ENCODE measurements at places on chromosomes 1 and 21.

- DNase-seq: no peak
These were observed 272.9 kb downstream of the ADGRL2 start for GRCh38 chr1:82073659-82074058.

DNA sequence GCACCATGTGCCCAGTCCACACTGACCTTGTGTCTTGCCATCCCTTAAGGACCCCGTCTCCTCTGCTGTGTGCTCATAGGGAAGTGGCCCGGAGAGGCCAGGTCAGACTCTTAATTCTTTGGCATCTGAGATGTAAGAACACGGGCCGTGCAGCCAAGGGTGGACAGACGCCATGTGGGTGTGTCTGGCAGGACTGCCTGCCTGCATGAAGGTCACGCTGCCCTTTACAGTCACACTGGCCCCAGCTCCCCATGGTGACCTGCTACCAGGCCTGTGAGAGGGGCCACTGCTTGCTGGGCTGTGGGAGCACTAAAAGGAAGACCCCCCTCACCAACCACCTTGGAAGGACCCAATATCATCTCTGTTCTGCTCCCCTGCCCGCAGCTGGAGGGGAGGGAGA lies 17.7 kb downstream of the DHRS3 start:
- no peak for DNase-seq

- DNase-seq: no peak
These were observed 257.6 kb downstream of the OLFM3 start for GRCh38 chr1:101739146-101739545.

DNA sequence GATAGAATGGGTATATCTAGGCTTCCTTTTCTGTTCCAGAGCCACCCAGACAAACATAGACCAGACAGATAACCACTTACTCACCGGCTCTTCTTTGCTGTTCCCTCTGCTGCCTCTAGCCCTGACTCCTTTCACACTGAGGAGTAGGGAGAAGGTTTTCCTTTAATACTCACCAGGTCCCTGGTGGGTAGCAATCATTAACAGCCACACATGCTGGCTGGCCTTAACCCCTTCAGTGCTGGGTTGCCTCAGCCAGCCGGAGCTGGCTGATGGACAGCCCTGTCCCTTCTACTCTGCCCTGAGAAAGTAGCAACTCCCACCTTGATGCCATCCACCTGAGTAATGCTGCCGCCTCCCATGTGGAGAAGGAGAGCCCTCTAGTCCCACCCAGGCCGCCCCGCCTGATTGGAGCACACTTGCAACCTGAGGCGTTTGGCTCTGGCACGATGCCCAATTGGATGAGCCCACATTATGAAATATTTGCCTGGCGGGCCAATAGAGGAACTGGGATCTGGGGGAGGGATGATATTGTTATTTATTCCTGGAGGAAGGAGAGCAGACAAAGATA lies 71.6 kb downstream of the PLEKHA6 start:
- DNase-seq: no peak

GRCh38 chr1:104760017-104760416 lies 1010.3 kb downstream of the AMY1C start:
- DNase-seq: no peak

DNA sequence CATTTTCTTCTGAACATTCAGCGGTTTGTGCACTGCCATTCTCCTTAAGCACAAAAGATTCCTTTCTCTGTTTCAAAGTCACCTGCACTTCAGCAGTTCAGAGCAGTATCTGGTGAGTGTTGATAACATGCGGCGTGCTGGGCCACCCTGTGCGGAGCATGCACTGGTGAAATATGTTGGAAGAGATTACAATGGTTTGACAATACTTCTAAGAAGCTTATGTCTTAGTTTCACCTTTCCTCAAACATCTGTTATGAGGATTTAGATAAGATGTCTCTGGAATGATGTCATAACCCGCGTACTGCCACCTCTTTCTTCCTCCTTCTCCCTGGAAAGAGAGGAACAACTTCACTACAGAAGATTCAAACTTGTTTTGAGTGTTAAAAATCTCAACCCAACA lies 650.3 kb downstream of the AJAP1 start:
- no peak for DNase-seq

DNA sequence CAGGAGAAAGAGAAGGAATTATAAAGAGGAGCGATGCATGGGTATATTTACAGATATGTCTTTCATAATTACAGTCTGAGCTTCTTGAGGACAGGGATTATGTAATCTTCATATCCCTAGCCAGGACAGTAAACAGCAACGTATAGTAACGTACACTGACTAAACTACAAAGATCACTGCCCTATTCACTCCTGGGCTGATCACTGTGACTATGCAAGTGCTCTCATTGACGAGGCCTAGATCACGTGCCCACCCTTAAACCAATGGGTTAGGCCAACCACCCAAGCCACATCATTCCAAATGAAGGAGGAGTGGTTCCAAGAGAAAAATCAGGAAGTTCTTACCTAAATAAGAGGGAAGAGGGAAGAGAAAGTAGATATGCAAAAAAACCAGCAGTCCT lies 18.5 kb downstream of the PIK3R3 start:
- DNase-seq: no peak

DNA sequence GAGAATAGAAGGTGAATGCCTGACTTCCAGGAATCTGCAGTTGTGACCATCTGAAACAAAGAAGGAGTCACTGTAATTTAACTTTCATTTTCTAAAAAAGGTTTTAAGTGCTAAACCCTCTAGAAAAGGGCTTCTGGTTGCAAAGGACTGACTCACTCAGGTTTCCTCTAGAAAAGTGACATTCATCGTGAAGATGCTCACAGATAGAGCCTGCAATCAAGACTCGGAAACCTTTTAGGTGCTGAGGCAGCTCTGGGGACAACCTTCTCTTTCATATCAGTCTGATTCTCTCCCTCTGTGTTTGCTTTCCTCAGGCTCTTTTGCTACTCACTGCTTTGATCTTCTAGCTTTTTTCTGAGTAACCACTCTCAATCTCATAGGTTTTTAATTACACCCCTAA lies 8.2 kb downstream of the BCL9 start:
- DNase-seq: no peak

GRCh38 chr1:228404107-228404720 lies 2.4 kb downstream of the TRIM11 start:
- no peak for DNase-seq

DNA sequence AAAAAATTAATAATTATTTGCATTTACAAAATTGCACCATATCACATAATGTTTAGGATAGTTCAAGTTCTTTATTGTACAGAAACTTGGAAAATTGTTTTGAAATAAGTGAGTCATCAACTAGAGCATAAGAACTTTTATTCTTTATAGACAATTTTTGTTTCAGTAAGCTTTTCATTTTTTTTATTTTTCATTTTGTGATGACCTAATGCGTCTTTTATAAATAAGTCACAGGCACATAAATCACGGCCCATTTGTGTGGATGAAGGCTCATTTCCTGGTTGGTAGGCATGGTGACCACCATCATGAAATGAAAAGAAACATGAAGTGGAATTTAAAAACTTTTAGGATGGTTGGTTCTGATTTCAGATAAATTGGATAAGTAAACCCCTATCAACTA lies 39.3 kb downstream of the SPAG17 start:
- DNase-seq: no peak

DNA sequence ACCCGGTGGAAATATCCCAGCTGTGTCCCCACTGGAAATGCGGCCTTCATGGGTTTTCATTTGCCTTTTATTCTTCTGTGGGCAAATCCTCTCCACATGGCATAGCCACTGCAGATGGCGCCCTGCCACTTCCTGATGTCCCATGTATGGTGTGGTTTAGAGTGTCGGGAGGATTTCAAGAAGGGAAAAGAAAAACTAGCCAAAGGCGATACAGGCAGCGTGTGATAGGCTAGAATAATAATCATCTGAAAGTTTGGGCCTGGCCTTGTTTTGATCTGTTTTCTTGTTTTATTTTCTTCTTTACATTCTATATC lies 123.6 kb downstream of the PEX14 start:
- DNase-seq: peak; percentile 31

DNA sequence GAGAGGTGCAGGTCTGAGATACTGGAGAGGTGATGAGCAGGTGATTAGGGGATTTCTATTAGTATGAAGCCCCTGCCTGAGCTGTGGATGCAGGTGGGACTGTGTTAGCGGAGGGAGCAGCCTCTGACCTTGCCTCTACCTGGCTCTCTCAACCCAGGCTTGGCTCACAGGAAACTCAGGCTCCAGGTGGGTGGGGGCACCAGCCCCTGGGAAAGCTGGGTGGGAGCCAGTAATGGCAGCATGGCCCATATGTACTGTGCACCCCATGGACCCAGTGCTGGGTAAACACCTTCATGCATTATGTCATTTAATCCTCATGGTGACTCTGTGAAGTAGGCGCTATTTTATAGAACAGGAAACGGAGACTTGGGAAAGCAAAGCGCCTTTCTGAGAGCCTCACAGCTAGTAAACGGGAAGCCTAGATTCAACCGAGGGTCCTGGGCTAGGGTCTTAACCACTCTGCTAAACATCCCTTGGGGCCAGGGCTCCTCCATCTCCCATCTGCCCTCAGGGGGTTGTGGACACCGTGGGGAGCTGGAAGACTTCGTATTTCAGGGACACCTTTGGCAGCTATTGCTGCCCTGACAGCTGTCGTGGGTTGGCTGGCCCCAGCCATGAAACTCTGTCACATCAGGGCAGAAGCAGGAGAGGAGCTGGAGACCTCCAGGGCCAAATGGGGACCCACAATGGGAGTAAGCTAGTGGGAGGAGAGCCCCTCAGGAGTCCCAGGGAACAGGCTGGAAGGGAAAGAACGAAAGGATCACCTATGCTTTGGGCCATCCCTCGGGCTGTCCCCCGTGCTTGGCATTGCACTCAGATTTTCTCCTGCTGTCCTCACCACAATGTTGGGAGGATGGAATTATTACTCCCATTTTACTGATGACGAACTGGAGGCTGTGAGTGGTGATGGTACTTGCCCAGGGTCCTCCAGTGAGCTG lies 59.6 kb upstream of the CSF3R start:
- no peak for DNase-seq

DNA sequence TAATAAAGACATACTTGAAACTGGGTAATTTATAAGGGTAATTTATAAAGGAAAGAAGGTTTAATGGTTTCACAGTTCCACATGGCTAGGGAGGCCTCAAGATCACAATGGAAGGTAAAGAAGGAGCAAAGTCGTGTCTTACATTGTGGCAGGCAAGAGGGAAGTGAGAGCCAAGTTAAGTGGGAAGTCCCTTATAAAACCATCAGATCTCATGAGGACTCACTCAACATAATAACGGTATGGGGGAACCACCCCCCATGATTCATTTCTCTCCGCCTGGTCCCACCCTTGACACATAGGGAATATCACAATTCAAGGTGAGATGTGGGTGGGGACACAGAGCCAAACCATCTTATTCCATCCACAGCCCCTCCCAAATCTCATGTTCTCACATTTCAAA lies 76.8 kb upstream of the ZNF678 start:
- DNase-seq: no peak

- no peak for DNase-seq
These were observed 437.9 kb downstream of the MATN1 start for GRCh38 chr1:30285501-30285932.

GRCh38 chr1:41673378-41673777 lies 188.9 kb upstream of the EDN2 start:
- no peak for DNase-seq

GRCh38 chr1:78565393-78565792 lies 54.9 kb upstream of the IFI44L start:
- no peak for DNase-seq

DNA sequence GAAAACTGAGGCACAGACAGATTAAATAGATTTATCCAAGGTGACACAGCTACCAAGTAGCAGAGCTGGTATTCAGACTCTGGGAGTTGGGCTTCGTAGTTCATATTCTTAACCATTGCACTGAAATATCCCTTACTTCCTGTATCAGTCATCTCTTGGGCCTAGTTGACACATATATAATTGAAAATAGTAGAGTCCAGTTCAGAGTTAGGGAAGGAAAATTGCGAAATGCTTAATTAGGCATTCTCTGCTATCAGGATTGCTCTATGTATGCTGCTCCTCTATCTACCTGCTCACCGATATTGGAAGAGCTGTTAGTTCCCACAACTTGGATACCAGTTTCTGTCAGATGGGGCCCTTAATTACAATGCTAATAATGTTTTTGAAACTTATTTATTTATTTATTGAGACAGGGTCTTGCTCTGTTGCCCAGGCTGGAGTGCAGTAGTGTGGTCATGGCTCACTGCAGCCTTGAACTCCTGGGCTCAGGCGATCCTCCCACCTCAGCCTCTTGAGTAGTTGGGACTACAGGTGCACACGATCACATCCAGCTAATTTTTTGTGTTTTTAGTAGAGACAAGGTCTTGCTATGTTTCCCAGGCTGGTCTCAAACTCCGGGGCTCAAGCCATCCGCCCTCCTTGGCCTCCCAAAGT lies 8.2 kb downstream of the RCOR3 start:
- DNase-seq: no peak

DNA sequence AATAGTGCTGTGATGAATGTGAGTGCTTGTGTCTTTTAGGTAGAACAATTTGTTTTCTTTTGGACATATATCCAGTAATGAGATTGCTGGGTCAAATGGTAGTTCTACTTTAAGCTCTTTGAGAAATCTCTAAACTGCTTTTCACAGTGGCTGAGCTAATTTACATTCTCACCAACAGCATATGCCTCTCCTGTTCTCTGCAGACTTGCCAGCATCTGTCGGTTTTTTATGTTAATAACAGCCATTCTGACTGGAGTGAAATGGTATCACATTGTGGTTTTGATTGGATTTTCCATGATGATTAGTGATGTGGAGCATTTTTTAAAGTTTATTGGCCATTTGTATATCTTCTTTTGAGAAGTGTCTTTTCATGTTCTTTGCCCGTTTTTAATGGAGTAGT lies 647.3 kb upstream of the ADAMTS5 start:
- DNase-seq: peak; percentile 65

DNA sequence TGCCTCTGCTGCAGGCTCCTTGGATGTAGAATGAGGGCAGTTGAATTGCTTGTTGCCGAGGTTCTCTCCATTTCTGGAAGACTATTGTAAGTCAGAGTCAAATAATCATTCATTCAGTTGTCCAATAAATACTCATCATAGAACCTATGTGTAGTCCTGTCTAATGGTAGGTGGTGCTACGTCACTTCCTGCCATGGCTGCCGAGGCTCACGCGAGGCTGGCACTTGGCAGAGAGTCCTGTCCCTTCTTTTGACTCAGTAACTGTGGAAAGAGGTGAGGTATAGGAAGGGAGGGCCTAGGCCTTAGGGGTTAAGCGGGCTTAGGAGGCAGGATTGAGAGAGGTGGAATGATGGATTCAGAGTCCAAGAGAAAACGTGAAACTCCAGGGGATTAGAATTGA lies 9.7 kb downstream of the ADARB1 start:
- no peak for DNase-seq

GRCh38 chr1:48693674-48694320 lies 82.9 kb downstream of the BEND5 start:
- no peak for DNase-seq

GRCh38 chr1:48082271-48082962 lies 85.2 kb upstream of the TRABD2B start:
- DNase-seq: no peak

DNA sequence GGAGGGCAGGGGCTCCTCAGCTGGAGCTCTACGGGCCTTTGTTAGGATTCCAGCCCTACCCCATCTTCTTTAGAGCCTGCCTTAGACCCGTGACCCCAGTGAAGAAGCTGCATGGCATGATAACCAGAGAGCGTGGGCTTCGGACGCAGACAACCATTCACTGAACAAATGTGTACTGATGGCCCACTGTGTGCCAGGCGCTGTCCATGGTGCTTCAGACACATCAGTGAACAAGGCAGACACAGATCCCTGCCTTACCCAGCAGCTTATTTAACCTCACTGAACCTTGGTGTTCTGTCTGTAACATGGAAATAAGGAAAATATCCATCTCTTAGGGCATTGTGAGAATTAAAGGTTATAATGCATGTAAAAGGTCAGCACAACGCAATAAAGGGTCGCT lies 9.5 kb downstream of the CHIT1 start:
- DNase-seq: no peak
